Activated naive CD4-positive, alpha-beta T cell treated with anti-CD3 and anti-CD28 coated beads, Interleukin-2, amount 10 ng/mL, durations not matched to agents 7 days and 5 days (primary cell): ENCODE measurements at places on chromosomes 16 and 17.

DNA sequence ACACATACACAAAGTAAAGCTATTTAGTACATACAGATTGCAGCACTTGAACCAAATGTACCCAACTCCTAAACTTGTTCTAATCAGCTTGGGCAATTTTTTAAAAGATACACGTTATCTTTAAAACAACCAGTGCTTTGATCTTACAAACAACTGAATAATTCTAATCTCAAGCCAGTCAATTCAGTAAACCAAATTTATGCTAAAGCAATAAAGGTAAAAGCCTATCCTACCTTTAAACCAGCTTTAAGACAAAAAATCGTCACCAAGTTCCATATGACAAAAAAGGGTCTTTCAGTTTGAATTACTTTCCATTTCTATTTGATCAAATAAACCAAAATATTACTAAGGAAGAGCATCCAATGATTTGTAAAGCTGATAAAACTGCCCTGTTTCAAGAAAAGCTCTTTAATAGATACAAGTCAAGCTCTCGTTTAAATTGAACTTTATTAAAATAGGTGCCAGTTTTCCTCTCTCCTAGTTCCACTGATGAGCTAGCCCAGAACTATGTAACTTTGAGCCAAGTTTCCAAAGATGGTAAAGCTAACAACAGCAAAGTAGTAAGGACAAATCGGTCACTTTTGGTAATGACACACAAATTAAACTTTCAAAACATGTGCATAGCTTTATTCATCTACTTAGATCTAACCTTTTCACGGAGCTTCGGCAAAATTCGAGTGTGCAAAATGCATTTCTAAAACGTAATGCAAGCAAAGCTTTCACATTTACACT lies 10.2 kb downstream of the CRYBA1 start:
- DNase-seq = no peak
- peaks cover 43% of the 10 kb centered on the region for H3K36me3 ChIP-seq
- peaks cover 6% of the 10 kb centered on the region for H3K4me1 ChIP-seq
- H3K4me3 ChIP-seq = no peak overlapping the region
- H3K27me3 ChIP-seq = no peaks in the 10 kb centered on the region

DNA sequence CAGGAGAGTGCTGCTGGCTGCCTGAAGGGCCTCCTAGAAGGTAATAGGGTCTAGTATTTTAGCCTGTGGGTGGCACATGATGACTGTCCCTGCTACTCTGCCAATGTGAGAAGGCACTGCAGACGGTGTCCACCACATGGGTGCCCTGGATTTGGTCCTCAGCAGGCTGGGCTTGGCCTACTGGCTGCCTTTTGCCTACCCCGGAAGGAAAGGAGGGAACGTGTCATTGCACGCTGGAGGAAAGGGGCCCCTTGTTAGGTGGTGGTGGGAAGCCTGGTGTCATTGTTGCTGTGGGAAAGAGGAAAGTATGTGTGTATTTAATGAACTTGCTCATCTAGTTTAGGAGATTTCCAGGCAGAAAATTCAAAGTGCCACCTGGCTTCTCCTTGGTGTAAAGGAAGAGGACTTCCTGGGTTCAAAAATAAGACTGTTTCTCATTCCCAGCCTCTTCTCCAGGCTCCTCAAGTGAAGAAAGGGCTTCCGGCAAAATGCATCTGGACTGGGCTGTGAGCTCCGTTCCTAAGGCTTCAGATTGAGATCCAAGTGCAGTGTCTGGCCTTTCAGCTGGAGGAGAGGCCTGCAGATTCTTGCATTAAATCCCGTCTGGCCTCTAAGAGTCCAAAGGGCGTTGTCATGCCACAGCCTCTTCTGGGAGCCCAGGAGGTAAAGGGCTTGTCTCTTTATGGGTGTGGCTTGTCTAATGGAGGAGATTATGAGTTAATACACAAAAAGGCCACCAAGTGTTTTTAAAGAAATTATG lies 55.1 kb downstream of the RPTOR start:
- H3K27ac ChIP-seq = peak overlapping the region; percentile 80
- peaks cover 25% of the 10 kb centered on the region for H3K36me3 ChIP-seq
- no peak overlapping the region for H3K4me3 ChIP-seq
- no peaks in the 10 kb centered on the region for H3K27me3 ChIP-seq
- no peak for DNase-seq
- H3K4me1 ChIP-seq = peaks cover 72% of the 10 kb centered on the region

DNA sequence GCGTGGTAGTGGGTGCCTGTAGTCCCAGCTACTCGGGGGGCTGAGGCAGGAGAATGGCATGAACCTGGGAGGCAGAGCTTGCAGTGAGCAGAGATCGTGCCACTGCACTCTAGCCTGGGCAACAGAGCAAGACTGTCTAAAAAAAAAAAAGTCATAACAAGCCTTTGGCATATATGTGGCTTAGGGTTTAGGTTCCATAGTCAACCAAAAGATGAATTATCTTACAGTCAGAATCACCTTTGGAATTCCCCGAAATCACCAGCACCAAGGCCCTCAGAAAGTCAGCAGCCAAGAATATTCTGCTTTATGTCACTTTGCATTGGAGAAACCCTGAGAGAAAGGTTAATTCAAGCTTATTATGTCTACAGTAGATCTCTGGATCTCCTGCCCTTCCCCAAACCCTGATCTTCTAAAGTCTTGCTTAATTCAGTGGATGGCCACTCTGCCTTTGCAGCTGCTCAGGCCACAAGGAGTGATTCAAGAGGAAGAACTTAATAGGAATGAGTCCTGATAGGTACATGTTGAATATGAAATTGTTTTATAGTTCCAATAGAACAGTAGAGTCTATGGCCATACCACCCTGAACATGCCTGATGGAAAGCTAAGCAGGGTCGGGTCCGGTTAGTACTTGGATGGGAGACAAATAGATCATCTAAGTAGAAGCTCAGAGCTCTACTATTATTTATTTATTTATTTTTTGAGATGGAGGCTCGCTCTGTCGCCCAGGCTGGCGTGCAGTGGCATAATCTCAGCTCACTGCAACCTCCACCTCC lies 196.0 kb upstream of the CACNG5 start:
- H3K4me1 ChIP-seq = peaks cover 9% of the 10 kb centered on the region
- no peaks in the 10 kb centered on the region for H3K27me3 ChIP-seq
- peaks cover 43% of the 10 kb centered on the region for H3K36me3 ChIP-seq
- H3K4me3 ChIP-seq = no peak overlapping the region
- no peak overlapping the region for H3K27ac ChIP-seq

DNA sequence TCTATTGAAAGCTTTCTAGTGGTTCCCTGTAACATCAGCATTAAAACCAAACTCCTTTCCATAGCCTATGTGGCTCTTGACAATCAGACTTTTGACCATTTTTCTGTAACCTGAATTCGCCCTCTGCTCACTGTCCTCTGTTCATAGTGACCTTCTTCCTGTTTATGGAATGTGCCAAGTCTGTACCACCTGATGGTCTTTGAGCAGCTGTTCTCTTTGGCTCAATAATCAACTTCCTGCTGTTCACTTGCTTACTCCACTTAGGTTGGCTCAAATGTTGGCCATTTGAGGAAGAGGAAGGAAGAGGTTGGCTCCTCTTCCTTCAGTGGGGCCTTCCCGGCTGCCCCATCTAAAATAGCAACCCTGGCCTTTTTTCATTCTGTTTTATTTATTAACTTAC lies 251.5 kb downstream of the CA10 start:
- no peak for DNase-seq
- H3K4me3 ChIP-seq = no peak overlapping the region
- no peaks in the 10 kb centered on the region for H3K27me3 ChIP-seq
- no peaks in the 10 kb centered on the region for H3K36me3 ChIP-seq
- H3K27ac ChIP-seq = no peak overlapping the region

DNA sequence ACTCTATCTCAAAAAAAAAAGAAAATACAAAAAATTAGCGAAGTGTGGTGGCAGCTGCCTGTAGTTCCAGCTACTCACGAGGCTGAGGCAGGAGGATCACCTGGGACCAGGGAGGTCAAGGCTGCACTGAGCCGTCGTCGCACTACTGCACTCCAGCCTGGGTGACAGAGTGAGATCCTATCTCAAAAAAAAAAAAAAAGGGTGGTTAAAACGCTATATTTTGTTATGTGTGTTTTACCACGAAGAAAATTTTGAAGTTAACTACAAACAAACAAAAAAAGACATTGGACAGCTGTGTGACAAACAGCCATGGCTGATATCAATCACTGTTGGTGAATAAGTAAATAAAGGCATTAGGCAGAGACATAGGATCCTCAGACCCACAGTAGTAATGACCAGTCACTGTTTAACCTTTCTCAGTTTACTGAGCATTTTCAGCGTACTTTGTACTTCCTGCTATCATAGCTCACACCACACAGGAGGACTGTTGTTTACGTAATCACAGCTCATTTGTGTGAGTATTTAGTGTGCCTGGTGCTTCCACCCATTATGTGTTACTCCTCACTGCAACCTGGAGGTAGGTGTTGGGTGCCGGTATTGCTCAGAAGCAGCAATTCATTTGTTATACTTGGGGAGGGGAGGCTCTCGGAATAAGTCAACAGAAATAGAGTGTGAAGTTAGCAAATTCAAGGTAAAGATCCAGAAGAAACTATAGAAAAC lies 55.4 kb downstream of the COPRS start:
- H3K27ac ChIP-seq = no peak overlapping the region
- H3K27me3 ChIP-seq = peaks cover 8% of the 10 kb centered on the region
- H3K4me1 ChIP-seq = no peaks in the 10 kb centered on the region
- no peaks in the 10 kb centered on the region for H3K36me3 ChIP-seq
- DNase-seq = no peak

- peak overlapping the region; percentile 99 for H3K27ac ChIP-seq
Observed at GRCh38 chr16:30567991-30568638, 3.4 kb downstream of the ZNF688 start.

- no peaks in the 10 kb centered on the region for H3K27me3 ChIP-seq
- no peak for DNase-seq
- H3K36me3 ChIP-seq = no peaks in the 10 kb centered on the region
- no peak overlapping the region for H3K27ac ChIP-seq
- no peaks in the 10 kb centered on the region for H3K4me1 ChIP-seq
Observed at GRCh38 chr16:65743558-65743957, 621.7 kb upstream of the CDH11 start.

DNA sequence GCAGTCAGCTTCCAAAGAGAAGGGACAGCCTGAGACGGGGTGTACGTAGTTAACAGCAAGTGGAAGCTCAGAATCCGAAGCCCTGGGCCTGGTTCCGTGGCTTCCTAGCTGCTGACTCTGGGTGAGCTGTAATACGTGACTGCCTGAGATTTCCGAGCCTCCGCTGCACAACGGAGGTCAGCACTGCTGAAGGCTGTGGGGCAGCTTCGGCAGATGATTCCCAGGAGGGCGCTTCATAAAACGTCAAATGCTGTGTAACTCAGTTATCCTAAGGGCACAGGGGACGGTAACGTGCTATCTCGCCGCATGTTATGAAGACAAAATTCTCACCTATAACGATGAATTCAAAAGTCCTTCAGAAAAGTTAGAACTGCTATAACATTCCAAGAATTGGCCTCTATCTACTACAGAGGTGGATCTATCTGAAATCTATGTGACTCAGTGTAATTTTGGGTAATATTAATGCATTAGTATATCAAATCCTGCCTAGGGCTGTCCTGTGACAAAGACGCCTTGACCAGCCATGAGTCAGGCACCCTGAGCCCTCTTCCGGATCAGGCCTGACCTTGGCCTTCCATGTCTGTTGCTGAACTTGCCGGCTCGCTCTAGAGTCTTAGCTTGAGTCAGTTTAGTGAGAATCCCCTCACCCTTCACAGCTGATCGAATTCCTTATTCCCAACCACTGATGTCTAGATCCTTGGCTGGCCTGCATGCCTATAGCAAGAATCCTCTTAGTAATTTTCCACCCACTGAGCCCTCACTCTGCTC lies 43.5 kb downstream of the MARF1 start:
- no peak overlapping the region for H3K4me3 ChIP-seq
- H3K4me1 ChIP-seq = peaks cover 8% of the 10 kb centered on the region
- no peak overlapping the region for H3K27ac ChIP-seq
- peaks cover 81% of the 10 kb centered on the region for H3K36me3 ChIP-seq

DNA sequence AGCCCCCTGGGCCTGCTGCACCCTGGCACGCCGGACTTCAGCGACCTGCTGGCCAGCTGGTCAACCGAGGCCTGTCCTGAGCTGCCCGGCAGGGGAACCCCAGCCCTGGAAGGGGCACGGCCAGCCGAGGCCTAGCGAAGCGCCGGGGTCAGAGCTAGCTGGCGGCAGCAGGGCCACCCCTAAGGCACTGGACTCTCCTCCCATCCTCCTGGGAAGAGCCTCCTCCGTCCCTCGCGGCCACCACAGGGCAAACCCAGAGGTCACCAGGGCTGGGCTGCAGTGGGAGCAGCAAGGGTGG lies 2.3 kb downstream of the PERCC1 start:
- no peak overlapping the region for H3K27ac ChIP-seq
- H3K4me3 ChIP-seq = no peak overlapping the region
- peaks cover 18% of the 10 kb centered on the region for H3K27me3 ChIP-seq
- no peak for DNase-seq

DNA sequence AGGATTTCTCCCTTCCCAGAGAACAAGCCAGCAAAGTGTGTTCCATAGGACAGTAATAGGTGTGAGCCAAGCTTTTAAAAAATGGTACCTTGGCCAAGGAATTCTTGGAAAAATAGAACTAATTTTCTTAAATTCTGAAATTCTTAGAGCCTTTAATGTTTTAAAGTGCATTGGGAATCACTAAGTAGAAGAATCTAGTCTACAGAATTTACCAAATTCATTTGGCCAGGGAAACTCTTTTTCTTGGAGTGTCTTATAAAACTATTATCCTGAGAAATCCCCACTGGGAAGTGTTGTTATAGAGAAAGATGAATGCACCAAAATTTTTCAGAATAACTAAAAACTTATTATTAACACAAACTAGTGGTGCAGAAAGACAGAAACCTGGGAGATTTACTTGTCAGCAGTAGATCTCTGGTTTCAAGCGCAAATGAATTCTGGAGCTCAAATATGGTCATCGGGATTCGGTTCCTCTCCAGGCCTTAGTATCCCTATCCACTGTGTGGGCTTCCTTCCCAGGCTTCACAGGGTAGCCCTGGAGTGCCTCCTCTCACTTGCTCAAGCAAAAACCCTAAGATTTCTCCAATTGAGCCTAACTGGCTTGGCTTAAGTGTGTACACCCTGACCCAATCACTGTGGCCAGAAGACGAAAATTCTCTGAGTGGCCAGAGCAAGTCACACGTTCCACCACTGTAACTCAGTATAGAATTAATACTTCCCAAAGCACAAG lies 217.8 kb downstream of the CHD9NB start:
- no peaks in the 10 kb centered on the region for H3K4me1 ChIP-seq
- H3K36me3 ChIP-seq = no peaks in the 10 kb centered on the region
- H3K27ac ChIP-seq = no peak overlapping the region

- no peaks in the 10 kb centered on the region for H3K4me1 ChIP-seq
- H3K36me3 ChIP-seq = no peaks in the 10 kb centered on the region
- H3K27ac ChIP-seq = no peak overlapping the region
- no peak overlapping the region for H3K4me3 ChIP-seq
Observed at GRCh38 chr16:57115514-57116182, 23.3 kb downstream of the CPNE2 start.

- H3K27ac ChIP-seq = no peak overlapping the region
- no peaks in the 10 kb centered on the region for H3K27me3 ChIP-seq
- no peak overlapping the region for H3K4me3 ChIP-seq
- H3K4me1 ChIP-seq = peaks cover 5% of the 10 kb centered on the region
Observed at GRCh38 chr16:53937161-53937880, 233.4 kb downstream of the FTO start.

- no peaks in the 10 kb centered on the region for H3K36me3 ChIP-seq
- H3K27me3 ChIP-seq = no peaks in the 10 kb centered on the region
- peaks cover 9% of the 10 kb centered on the region for H3K4me1 ChIP-seq
- H3K4me3 ChIP-seq = no peak overlapping the region
Observed at GRCh38 chr16:19375561-19376158, 42.0 kb upstream of the TMC5 start.

GRCh38 chr16:9053006-9053601 lies 38.3 kb upstream of the HAPSTR1 start:
- H3K27ac ChIP-seq = no peak overlapping the region
- peaks cover 19% of the 10 kb centered on the region for H3K27me3 ChIP-seq
- no peak overlapping the region for H3K4me3 ChIP-seq
- no peaks in the 10 kb centered on the region for H3K36me3 ChIP-seq
